Immature natural killer cell (primary cell): ENCODE measurements at places on chromosomes 12 and 14. TPM values are rescaled to one million over a fixed set of nuclear protein-coding genes. Genes with fewer than 3 reads are reported as not detected.

The CCDC196 gene
- not detected for polyA plus RNA-seq

The SDR9C7 gene
- not detected for polyA plus RNA-seq

The IAPP gene
- polyA plus RNA-seq, result not detected

The KRT4 gene
- not detected for polyA plus RNA-seq

The IL23A gene
- polyA plus RNA-seq, result 0.21 TPM

The ASCL1 gene
- polyA plus RNA-seq, result not detected

The IGF1 gene
- not detected for polyA plus RNA-seq

The DBX2 gene
- not detected for polyA plus RNA-seq

The IFNG-AS1 gene
- polyA plus RNA-seq, result 5.8 TPM

GRCh38 chr12:76641073-76641472 lies 81.5 kb upstream of the OSBPL8 start:
- no peak for DNase-seq

- no peak for DNase-seq
Observed at GRCh38 chr12:42741091-42741490, 151.5 kb upstream of the PRICKLE1 start.

- no peak for DNase-seq
Observed at GRCh38 chr12:81403348-81403747, 325.5 kb downstream of the ACSS3 start.

GRCh38 chr14:64841121-64841651 lies 38.5 kb downstream of the SPTB start:
- no peak for DNase-seq

- DNase-seq, result no peak
Observed at GRCh38 chr12:63918800-63919300, 74.3 kb downstream of the SRGAP1 start.

DNA sequence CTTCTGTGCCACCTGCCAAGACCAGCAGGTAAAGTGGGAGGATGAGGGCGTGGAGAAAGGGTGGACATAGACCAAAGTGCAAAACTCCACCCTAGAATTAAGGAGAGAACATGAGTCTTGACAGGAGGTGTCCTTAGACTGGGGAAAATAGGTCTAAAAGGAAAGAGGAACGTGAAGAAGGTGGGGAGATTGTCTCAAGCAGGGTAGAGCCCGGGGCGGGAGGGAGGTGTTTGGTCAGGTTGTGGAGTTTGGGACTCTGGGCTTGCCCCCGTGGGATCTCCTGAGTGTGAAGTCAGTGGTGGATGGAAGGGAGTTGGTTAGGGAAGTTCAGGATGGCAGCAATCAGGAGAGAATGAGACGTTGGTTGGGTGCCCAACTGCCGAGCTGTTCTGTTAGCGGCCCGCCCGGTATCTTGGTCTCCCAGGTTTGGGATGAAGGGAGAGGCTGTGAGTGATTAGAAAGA lies 386 bp downstream of the DGKA start:
- no peak for DNase-seq

GRCh38 chr14:75070383-75070782 lies 942 bp downstream of the ZC2HC1C start:
- DNase-seq, result no peak

GRCh38 chr12:128305336-128305892 lies 38.4 kb downstream of the TMEM132C start:
- no peak for DNase-seq

DNA sequence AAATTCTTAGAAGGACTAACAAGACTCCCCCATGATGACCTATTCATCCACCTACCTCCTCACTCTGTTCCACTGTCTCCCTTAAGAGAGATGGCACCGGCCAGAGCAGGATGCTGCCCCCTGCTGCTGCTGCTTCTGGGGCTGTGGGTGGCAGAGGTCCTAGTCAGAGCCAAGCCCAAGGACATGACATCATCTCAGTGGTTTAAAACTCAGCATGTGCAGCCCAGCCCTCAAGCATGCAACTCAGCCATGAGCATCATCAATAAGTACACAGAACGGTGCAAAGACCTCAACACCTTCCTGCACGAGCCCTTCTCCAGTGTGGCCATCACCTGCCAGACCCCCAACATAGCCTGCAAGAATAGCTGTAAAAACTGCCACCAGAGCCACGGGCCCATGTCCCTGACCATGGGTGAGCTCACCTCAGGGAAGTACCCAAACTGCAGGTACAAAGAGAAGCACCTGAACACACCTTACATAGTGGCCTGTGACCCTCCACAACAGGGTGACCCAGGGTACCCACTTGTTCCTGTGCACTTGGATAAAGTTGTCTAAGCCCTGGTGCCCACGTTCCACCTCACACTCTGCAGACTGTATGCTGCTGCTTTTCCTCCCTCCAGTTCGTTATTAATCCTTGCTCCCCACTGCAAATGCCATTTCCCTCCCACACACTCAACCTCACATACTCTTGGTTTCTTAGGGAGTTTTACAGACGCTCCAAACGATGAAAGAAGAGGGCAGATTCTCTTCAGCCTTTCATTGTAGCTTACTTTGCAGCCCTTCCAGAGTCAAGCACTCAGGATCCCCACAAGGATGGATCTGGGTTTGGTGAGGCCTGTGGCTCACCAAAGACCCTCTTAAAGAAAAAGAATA lies at the start of gene RNASE8:
Gene RNASE8, plus strand, starts transcription at position 20 of the 873 bp plus-strand sequence. Its CDS starts 71 bp downstream, at position 91.
- DNase-seq, result no peak
